Stimulated activated CD4-positive, alpha-beta T cell treated with anti-CD3 and anti-CD28 coated beads, Interleukin-15, amount 100 ng/mL, for 1 hour (primary cell): ENCODE measurements at places on chromosomes 11 and 22.
A peak's percentile ranks its signal among the peaks of the same experiment; 100 is the strongest.

GRCh38 chr22:22161924-22162851 lies 82.4 kb upstream of the VPREB1 start:
- DNase-seq = no peak

DNA sequence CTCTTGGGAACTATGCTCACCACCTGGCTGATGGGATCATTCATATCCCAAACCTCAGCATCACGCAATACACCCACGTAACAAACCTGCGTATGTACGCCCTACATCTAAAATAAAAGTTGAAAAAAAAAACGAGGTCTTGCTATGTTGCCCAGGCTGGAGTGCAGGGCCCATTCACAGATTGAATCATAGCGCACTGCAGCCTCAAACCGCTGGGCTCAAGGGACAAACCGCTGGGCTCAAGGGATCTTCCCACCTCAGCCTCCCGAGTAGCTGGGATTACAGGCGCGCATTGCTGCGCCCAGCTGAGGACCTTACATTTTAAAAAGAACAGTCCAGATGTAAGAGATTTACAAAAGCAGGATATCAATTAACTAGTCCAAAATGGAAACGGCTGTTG lies 41.9 kb upstream of the EMID1 start:
- no peak for DNase-seq

GRCh38 chr11:107859459-107860239 lies 1.1 kb upstream of the SLC35F2 start:
- DNase-seq = no peak

DNA sequence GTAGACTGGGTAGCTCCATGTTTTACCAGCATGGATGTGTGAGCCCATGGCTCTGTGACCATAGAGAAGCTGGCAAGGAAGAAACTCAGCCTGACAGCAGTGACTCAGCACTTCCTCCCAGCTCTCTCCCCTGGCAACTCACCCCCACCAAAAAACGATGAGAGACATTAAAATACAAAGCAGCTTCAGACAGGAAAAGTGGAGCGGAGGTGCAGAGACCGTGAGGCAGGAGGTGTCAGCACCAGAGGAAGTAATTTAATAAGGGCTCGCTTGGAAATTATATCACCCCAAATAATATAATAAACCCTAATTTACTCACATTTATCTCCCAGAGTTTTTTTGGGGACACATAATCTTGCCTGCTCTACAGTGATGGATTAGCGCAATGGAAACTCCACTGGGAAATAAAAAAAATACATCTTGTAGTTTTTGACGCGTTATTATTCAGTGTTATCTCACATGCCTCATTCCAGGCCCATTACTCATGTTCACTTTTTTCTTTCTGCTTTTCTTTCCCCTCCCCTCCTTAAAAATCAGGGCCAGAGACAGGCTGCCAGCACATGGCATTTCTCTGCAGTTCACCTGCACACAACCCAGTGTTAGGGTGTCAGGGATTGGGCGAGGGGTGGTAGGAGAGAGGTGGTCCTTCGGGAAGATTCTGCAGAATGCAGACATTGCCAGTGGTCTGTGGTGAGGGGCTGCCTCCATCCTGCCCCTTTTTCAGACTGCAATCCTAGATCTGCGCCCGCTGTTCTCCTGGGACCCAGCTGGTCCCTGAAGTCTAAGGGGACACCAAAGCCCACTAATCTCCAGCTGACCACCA lies 170.8 kb downstream of the BUD13 start:
- no peak for DNase-seq

- peak; percentile 63 for DNase-seq
These were observed 2.3 kb downstream of the IRF7 start for GRCh38 chr11:613369-613968.

GRCh38 chr11:88552379-88553062 lies 215.0 kb upstream of the CTSC start:
- DNase-seq = peak; percentile 29

- no peak for DNase-seq
These were observed 241.2 kb upstream of the NARS2 start for GRCh38 chr11:78815831-78816230.

DNA sequence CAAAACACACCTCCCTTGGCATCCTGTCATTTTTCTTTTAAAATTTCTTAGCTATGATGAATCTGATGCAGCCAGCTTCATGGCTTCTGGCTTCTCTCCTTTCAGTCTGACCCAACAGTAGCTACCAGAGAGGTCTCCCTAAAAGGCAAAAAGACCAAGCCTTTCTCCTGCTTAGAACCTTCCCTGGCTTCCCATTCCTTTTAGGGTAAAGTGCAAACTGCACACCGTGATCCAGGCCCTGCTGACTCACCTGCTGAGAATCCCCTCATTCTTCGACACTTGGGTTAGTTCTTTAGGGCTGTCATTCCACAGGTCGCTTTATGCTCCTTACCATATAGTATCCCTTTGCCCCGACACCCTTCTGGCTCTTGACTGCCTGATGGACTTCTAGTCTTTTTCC lies 362.4 kb downstream of the MIAT start:
- no peak for DNase-seq

DNA sequence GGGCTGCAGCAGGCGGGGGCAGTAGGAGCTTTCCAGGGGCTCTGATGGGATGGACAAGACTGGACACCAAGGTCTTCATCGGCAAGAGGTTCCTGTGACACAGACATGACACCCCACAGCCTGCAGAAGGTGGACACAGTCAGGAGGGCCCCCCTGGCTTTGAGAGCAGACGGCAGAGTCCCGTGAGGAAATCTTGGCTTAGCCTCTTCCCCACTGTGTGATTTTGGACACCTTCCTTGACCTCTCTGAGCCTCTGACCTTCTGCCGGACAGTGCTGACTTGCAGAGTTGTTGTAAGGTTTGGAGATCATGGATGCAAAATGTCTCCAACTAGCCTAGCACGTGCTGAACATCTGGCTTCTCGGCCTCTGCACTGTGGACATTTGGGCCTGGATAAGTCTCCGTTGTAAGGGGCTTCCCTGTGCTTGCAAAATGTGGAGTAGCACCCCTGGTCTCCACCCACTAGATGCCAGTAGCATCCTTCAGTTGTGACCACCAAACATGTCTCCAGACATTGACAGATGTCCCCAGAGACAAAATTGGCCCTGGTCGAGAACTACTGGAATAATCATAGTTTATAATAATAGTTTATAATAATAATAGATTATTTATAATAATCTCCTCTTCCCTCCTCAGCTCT lies 54.6 kb downstream of the MCM5 start:
- DNase-seq = no peak

DNA sequence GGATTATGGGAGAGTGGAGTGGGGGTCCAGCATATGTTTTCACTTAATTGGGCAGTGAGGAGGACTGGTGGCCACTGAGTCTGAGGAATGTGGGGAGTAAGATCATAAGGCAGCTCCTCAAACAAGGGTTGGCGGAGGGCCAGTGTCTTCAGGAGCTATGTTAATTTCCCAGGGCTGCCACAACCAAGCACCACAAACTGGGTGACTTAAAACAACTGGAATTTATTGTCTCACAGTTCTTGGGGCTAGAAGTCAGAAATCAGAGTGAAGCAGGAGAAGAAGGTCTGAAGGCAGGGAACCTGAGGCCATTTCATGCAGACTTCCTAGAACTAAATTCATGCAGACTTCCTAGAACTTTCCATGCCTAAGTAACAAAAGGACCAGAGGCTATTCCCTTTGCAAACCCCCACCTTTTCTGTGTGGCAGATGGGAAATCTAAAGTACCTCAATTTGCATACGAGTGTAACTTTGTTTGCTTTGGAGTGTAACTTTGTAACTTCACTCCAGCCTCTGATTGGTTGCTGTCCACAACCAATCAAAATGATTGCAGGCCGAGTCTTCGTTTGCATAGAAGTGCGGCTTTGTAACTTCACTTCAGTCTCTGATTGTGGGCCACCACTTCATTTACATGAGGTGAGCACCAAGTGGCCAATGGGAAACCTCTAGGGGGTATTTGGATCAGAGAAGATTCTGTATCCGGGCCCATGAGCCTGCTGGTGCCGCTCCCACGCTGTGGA lies 50.5 kb upstream of the ZBED5 start:
- no peak for DNase-seq

DNA sequence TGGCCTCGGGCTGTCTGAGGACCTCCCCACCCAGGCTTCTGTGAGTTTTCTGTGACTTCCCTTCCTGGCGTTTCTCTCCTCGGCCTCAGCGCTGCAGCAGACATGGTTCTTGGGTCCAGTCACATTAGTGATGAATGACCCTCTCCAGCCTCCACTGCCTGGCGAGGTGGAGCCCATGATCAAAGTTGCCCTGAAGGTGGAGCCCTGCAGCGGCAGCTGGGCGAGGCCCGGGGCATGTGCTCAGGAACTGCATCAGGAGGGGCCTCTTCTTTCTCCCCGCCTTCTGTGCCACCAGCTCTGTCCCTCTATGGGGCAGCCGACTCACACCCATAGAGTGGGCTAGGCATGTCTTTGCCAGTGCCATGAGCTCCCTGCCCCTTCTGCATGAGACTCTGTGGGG lies 1079.7 kb downstream of the TBC1D22A start:
- no peak for DNase-seq

DNA sequence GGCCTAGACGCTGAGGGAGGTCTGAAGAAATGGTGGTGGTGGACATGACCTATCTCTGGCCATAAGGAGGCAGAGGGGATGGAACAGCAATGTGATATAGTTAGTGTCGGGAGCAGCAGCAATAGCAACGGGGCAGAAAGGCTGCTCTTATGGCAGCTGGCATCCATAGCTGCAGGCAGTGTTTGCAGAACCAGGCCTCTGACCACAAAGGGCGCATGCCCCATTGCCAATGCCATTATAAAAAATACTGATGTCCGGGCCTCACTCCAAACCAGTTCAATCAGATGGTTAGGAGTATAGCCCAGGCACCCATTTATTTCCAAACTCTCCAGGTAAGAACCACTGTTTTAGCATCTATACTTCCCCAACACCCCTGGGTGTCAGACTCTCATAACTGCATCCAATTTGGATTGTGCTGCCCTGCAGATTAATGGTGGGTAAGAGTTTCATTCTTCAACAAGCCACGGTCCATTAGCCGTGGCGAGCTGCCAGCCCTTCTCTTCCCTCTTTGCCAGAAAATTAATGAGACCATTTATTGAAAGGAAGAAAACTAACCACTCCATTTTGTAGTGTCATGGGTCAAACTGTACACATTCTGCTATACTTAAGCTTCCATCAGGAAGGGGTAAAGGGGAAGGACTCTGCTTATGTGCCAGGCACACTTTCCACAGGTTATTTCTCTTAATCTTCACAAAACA lies 72.8 kb upstream of the SPON1 start:
- no peak for DNase-seq

GRCh38 chr11:69958308-69958707 lies 119.8 kb upstream of the ANO1 start:
- no peak for DNase-seq

DNA sequence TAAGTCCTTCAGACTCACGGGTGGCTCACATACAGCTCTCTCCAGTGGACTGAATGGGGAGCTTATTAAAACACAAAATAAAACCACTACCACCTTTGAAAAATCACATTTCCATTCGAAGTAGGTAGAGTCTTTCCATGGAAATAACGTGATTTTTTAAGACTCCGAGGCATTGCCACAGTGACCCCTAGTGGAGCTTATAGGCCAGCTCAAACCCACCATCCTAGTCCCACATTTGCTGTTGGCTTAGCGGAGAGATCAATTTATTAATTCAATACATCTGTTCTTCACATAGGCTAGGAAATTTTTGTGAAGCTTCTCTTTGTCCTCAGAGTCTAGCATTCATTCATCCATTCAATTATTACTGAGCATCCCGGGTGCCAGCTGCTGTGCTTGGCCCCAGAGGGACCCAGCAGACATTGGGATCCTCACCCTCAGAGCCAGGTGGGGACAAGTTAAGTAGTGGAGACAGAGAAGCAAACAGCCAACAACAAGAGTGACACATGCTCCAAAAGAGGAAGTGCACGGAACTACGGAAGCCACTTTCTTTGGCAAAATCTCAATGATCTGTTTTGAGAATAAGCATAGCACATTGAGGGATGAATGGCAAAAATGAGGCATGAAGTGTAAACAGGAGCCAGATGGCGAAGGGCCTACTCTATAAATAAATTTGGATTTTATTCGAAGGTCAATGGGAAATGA lies 10.2 kb upstream of the P4HA3 start:
- no peak for DNase-seq

GRCh38 chr22:26056455-26057200 lies 112.6 kb upstream of the SEZ6L start:
- no peak for DNase-seq

DNA sequence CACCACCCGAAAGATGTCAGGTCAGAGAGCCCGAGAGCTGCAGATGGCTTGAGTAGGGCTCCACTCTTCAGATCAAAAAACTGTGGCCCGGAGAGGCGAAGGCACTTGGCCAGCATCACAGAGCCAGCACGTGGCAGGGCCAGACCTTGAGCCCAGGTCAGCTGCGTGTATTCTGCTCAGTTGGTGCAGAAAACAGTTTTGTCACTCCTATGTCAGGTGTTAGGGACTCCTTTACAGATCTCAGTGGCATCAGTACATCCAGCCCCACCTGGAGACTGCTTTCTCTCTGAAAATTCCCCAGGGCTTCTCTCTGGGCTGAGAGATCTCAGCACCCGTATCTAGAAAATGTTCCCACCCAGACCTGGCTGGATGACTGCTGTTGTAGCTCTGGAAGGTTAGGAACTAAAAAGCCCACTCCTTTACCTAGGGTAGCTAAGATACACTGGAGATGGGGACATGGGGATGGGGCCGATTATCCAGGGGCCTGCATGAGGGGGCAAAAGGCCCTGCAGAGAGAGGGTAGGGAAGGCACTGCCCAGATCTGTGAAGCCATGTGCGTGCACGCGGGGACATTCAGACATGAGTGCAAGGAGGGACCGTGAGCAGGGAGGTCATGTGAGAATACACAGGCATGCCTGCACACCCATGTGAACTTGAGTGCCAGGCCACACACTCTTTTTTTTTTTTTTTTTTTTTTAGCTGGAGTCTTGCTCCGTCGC lies 3.4 kb downstream of the APOA1 start:
- DNase-seq = no peak

GRCh38 chr11:66409226-66409625 lies 11.6 kb upstream of the NPAS4 start:
- no peak for DNase-seq

- no peak for DNase-seq
These were observed 97.6 kb upstream of the E2F8 start for GRCh38 chr11:19338375-19338774.

DNA sequence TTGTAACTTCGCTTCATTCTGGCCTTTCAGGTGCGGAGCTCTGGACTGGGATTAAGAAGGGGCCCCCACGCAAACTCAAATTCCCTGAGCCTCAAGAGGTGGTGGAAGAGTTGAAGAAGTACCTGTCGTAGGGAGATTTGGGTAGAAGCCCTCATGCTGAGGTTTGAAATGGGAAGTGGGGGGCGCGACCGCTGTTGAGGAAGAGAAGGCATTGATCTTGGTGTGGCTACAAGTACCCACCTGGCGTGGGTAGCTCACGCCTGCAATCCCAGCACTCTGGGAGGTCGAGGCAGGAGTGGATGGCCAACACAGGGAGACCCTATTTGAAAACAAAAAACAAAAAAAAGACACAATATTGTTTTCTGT lies 779 bp downstream of the SELENOH start:
- DNase-seq = no peak

DNA sequence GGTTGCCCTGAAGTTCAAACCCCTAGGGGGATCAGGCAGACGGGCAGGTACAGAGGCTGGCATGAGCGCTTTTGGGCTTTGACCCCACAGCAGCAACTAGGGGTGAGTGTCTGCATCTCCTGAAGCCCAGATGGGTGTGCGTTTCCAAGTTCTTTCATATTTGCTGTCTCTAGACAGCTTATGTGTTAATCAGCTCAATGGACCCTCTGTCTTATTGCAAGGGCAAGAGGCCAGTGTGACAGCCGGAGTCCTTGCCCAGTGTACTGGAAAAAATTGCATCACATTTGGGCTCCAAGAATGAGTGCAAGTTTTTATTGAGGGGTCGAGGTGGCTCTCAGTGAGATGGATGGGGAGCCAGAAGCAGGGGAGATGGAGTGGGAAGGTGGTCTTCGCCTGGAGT lies 1863.7 kb upstream of the RAG2 start:
- DNase-seq = no peak

GRCh38 chr11:70040452-70040851 lies 37.7 kb upstream of the ANO1 start:
- DNase-seq = no peak
